ENCODE measurements at places on chromosomes 6 and 20.
A peak's percentile ranks its signal among the peaks of the same experiment; 100 is the strongest.

DNA sequence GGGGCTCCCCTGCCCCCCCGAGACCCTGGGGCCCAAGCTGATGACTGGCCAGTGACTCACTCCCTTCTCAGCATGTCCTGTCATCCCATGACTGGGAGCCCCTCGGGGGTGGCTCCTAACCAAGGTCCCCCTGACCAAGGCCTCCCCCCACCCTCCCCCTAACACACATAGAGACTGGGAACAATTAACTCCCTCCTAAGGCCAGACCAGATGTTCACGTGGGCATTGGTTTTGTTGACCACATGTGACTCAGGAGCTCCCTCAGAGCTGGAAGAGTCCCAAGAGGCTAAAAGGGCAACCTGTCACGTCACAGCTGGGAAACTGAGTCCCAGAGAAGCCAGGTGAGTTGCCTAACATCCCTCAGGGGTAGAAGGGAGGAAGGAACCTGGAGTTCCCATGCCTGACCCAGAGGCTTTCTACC lies 10.6 kb upstream of the CCN5 start:
- no peak for DNase-seq

DNA sequence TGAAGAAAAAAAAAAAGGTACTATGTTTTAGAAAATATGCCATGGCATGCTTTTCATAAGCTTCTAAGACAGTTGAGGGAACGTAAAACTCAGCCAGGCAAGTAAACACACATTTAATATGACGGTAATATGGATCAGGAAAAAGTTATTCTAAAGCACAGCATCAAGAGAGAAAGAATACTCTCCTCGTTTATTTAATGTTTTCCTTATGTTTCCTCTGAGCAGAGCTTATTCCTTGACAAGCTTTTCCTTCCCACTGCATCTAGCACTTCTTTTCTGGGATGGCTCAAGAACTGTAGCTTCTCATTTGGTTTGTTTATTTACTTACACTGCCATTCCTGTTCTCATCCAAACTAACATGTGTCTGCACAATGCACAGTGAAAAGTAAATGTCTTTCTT lies 2.7 kb upstream of the RSPO3 start:
- DNase-seq: no peak

- no peak for DNase-seq
Measured at GRCh38 chr20:57665589-57665971, 44.2 kb downstream of the PMEPA1 start.

DNA sequence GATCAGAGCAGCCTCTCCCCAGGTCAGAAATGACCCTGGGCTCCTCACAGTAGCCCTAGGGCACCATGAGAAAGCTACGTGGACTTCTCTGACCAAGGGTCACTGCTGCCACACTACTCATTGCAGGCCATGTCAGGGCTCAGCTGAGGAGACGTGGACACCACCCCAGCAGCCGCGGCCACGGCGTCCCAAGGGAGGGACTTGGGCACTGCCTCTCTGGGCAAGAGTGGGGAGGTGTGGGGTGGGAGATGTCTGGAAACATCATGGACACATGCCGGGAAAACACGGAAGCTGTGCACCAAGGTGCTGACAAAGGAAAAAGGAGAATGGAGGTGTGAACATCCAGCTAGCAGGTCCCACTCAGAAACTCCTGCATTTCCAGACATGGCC lies 9.0 kb downstream of the GMEB2 start:
- no peak for DNase-seq

DNA sequence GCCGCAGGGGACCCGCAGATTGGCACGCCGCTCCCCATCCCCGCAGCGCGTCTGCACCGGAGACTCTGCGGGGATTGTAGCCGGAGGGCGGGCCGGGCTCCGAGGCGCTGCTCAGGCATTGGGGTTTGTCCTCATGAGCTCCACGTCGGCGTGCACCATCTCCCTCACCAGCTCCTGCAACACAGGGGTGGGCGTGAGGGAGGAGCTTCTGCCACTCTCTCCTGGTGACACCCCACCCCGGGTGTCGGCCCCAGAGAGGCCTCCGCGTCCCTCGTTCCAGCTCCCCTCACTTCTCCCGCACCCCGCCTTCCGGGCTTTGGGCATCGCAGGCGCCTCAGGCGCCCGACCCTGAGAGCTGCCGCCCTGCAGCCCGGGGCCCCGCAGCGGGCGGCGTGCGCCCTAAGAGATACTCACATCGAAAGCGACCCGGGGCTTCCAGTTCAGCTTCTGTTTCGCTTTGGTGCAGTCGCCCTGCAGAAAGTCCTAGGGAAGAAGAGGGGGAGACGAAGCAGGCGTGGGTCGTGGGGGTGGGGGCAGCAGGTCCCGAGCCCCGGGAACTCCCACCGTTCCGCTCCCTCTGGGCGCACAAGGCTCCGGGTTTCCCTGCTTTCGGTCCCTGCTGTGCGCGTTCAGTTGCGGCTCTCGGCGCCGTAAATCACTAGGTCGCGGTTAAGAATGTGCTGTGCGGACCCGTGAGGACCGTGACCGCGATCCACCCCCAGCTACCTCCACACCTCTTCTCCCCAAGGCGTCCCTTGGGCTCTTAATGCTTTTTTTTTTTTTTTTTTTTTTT lies 14.5 kb downstream of the FOXC1 start:
- no peak for DNase-seq

DNA sequence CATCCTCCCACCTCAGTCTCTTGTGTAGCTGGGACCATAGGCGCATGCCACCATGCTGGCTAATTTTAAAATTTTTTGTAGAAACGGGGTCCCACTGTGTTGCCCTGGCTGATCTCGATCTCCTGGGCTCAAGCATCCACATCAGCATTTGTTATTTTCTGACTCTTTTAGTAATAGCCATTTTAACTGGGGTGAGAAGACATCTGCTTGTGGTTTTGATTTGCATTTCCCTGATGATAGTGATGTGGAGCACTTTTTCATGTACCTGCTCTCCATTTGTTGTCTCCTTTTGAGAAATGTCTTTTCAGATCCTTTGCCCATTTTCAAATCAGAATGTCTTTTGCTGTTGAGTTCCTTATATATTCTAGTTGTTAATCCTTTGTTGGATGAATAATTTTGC lies 22.2 kb upstream of the TULP4 start:
- no peak for DNase-seq

- DNase-seq: peak; percentile 88
Measured at GRCh38 chr6:111503194-111503593, 20.2 kb upstream of the REV3L start.

GRCh38 chr6:8277769-8278168 lies 157.6 kb downstream of the SLC35B3 start:
- peak; percentile 72 for DNase-seq

DNA sequence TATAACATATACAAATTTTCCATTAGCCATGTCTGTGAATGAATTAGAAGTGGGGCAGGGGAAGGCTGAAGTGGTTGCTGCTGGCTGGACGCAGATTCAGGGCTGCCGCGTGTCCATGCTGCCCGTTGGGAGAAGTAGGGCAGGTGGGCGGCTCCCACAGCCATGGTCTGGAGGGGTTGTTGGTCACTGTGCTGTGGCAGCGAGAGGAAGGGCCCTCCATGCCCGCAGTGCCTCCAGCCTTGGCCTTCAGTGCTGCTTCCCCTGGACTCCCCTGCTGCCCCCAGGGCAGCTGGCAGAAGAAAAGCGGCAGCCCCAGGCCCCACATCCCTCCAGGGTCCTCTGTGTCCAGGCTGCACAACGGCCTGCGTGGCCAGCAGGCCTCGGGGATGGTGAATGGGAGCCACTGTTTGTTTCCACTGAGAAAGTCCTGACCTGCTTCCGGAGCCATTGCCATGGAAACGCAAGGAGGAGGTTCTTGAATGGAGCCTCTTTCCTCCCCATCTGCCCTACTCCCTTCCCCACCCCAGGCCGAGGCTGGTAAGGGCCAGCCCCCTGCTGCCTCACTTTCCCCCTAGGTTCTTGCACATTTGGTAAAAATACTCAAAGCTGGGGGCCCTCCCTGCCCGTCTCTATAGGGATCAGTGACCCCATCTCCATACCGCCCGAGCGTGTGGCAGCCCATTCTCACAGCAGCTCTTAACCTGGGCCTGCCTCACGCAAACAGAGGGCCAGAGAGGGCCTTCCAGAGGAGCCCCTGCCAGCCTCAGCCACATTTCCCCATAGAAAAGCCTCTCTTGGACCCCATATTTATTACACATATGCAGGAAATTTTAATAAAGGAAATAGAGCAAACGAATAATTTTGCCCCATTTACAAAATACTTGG lies 113.3 kb downstream of the SASH1 start:
- DNase-seq: no peak

DNA sequence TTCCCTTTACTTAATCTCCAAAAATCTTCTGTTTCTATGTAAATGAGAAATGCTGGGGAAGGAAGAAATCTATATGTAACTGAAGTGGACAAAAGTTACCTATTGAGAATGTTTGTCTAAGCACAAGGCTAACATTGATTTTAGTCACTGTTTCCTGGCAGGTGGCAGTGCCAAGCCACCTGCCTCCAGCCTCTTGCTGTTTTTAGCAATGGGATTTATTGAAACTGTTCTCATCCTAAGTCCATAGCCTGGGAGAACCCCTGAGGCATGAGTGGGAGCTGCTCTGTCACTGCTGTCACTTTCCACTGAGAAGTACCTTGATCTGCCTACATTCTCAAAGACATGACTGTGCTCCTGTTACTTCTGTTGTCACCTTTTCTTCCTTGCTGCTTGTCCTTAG lies 14.7 kb downstream of the ENPP3 start:
- no peak for DNase-seq

DNA sequence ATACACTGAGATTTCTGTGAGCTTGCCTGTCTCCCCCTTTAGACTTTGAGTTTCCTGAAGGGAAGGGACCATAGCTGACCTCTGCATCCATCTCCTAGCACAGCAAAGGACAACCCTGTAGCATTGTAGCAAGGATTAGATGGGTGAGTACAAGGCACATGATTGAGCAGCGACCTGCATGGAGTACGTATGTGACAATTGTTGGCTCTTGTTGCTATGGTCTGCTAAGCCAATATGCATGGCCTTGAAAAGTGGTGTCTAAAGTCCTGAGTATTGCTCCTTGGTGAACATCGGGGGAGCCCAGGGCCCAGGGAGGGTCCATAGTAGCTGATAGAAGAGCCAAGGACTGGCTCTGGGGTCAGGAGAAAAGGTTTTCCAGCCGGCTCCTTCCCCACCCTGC lies 365.0 kb upstream of the CHD6 start:
- DNase-seq: no peak

DNA sequence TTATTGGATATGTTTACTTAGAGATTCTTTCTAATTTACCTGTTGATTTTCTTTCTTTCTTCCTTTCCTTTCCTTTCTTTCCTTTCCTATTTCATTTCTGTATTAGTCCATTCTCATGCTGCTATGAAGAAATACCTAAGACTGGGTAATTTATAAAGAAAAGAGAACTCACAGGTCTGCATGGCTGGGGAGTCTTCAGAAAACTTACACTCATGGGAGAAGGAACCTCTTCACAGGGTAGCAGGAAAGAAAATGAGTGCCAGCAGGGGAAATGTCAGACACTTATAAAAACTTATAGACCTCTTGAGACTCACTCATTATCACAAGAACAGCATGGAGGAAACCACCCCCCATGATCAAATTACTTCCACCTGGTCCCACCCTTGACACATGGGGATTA lies 40.8 kb downstream of the HDAC2 start:
- no peak for DNase-seq

- DNase-seq: no peak
Measured at GRCh38 chr6:62367601-62368000, 81.6 kb upstream of the KHDRBS2 start.

- no peak for DNase-seq
Measured at GRCh38 chr6:108425428-108425827, 130.6 kb downstream of the AFG1L start.

GRCh38 chr6:5088780-5089179 lies 3.6 kb downstream of the PPP1R3G start:
- no peak for DNase-seq
